ENCODE measurements at places on chromosomes 13 and 19.

DNA sequence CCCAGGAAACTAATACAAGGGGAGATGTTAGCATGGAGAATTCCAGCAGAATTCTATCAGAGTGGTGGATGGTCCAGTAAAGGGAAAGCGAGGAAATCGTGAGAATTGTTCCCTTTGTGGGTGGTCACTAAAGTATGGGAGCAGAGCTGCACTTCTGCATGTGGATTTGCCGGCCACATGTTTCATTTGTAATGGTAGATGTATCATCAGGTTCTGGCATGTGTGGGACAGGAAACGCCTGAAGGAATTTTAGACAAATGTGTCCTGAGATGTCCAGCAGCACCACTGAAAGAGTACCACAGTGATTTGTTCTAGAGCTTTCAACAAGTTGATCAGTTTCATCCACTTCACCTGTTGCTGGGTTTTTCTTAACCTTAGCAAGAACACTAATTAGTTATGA lies 308.4 kb downstream of the SHISA2 start:
- DNase-seq, result no peak

DNA sequence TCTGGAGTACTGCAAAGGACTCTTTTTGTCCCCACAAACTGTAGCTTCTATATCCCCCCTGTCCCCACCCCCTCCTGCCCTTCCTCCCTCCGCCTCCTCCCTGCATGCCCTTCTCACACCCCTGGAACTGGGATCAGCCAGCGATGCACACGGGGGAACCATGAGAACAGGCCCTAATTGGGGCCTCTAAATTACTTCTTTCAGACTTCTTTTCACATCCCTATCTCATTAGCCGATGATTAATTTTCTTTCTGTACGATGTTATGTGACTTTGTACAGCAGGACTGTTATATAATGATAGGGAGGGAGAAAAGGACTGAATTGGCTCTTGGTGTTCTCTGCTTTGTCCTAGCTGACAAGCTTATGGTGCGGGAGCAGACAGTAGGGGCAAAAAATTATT lies 347.5 kb downstream of the DNAJC15 start:
- DNase-seq, result no peak

DNA sequence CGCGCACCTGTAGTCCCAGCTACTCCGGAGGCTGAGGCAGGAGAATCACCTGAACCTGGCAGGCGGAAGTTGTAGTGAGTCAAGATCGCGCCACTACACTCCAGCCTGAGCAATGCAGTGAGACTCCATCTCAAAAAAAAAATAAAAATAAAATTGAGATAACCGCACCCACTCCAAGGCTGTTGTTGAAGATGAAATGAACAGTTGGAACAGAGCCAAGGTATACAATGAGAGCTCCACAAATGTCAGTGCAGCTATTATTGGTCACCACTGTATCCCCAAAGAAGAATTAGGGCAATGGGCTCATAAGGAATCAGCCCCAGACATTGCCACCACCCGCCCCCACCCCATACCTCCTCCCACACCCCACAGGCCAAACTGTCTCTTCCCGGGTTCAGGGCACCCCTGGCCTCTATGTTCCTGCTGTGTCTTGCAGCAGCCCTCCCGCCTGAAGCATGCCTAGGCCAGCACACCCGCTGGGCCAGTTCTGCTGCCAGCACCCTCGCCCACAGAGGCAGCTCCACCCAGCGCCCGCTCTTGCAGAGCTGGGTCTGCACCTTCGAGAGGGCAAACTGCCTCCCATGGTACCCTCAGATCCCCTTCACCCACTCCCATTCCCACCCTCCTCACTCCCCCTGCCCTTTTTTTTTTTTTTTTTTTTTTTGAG lies 3.5 kb upstream of the S1PR5 start:
- no peak for DNase-seq

GRCh38 chr13:72004246-72004645 lies 137.2 kb upstream of the DACH1 start:
- no peak for DNase-seq

GRCh38 chr19:8143041-8143440 lies 6.4 kb downstream of the FBN3 start:
- DNase-seq, result no peak

GRCh38 chr19:45643024-45643926 lies 4.1 kb upstream of the EML2 start:
- peak; percentile 63 for DNase-seq

GRCh38 chr19:17197666-17198065 lies 17.5 kb upstream of the USE1 start:
- no peak for DNase-seq

DNA sequence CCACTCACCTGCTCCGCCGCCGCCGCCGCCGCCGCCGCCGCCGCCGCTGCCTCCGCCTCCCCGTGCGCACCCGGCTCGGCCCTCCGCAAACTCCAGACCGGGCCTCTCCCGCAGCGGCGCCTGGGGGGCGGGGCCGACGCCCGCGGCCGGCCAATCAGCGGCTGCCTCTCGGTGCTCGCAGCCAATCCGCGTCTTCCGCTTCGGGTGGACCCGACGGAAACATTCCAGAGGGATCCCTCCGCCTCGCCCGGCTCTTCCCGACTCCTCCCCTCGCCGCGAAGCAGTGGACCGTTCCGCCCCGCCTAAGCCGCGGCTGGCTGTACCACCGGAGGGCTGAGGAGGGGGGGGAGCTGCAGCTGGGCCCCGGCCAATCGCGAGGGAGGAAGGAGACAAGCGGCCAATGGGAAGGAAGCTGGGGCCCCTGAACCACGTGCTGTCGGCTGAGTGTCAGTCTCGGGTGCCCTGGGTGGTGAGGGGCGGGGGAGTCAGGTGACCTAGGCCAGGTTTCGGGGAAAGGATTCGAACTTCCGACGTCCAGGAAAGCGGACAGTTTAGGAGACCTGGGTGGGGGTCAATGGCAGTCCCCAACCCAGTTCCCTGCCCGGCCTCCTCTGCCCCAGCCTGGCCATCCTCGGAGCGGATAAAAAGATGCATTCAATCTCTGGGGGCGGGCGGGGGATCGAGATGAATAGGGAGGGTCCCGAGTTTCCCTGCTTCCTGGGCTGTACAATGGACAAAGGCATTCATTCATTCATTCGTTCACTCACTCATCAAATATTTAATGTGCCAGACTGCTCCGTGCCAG lies at the start of gene GIPC1:
Gene GIPC1, minus strand, starts transcription at position 99 of the 805 bp plus-strand sequence. CDS start 13,151 bp downstream, outside the sequence.
- DNase-seq, result peak; percentile 99

- DNase-seq, result no peak
Observed at GRCh38 chr13:50152655-50153309, 137.5 kb downstream of the KCNRG start.

DNA sequence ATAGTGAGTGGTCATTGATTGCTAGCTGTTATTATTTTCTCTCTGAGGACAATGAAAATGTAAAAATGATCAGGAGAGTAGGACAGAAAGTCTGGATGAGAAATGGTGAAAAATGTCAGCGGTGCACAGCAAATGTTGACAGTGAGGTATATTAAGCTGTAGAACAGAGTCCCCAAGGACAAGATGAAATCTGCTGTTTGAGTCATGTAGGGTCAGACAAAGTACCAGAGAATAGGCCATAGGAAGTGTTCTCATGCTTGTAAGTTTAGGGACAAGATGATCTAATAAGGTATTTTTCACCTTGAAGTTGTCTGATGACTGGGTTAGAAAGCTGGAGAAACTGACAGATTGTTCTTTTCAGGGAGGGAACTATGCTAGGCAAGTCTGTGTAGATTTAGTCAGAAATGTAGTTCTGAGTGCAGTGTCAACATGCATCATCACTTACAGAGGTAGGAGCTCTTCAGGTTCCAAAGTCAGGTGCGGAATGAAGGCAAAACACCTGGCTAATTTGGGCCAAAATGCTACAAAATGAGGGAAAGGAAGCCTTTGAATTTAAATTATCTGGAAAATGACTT lies 369.3 kb downstream of the DLEU7 start:
- no peak for DNase-seq

DNA sequence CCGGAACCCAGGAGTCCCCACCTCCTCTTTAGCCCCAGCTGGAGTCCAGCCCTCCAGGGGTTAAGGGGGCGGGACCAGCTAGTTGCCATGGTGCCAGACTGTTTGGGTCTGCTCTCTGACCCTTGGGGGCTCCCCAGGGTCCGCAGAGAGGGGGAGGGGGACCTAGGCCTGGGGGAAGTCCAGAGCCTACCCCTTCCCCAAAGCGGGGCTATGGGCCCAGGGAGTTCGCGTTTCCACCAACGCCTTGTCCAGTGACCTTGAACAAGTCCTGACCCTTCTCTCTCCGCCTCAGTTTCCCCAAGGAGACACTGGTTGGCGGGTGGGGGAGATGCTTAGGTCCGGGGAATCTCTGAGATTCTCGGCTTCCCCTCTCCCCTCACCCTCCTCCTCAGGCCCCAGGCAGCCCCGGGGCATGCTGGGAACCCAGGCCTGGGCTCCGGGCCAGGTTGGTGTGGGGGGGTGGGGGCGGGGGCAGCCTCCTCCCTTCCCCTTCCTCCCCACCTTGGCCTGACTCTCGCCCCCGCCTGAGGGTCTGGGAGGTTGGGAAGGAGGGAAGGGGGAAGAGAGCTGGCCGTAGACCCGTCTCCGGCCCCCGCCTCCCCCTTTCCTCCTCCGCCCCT lies 2.6 kb upstream of the SPACA6 start:
- DNase-seq, result peak; percentile 18

DNA sequence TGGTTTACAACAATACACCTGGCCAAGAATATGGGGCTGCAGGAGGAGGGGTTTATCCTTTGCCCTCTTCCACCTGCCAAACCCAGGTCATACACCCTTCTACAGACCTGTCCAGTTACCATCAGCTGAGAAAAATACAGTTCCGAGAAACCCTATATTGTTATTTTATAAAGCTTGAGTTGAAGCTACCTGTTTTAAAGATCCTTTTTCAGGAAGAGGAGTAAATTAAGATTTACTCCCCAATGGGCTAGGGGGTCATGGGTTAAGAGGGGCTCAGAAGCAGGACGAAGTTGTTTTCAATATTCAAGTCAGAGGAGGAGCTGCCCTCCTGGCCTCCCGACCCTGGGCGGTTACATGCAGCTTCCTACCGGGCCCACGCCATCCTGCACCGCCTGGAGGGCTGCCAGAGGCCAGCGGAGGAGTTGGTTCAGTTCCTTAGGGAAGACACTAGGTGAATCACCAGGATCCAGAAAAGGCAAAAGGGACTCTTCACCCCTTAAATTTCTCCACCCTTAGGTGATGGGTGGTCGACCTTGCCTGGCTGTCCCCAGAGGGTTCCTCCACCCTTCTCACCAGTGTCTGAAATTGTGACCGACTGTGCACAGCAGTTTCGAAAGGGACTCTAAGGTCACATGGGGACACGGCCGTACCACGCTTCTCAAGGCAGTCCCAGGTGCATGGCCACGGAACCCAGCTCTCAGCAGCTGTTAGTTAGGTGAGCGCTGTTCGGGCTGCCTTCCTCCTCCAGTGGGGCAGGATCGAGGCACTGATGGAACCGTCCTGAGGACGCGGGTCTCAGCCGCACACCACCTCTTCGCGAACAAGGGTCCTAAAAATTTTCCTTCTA lies 1.2 kb downstream of the GJB2 start:
- no peak for DNase-seq

- no peak for DNase-seq
Observed at GRCh38 chr19:55119053-55119452, 1.6 kb upstream of the PPP1R12C start.

GRCh38 chr13:54373211-54373610 lies 1344.6 kb downstream of the OLFM4 start:
- no peak for DNase-seq

- no peak for DNase-seq
Observed at GRCh38 chr13:76873445-76873844, 12.8 kb downstream of the KCTD12 start.

DNA sequence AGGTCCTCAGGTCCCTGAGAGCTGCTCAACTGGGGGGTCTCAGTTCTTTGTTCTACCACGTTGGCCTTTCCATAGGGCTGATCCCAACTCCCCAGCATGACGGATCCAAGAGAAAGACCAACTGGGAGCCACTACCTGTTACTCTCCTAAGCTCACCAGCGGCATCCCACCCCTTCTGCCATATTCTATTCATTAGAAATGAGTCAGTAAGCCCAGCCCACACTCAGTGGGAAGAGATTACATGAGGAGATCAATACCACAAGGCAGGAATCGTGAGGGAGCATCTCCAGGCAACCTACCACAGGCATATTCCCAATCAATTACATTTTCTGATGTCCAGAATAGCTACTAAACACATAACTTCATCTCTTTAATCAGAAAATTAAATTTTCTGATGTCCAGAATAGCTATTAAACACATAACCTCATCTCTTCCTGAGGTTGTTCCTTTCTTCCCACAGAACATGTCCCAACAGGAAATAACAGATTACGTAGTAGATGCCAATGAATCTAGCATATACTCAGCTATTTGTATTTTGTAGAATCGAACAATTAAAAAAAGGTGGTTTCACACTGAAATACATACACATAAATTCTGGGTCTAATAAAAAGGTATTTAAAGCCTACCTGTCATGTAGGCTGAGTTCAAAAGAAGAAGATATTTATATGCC lies 708.1 kb upstream of the ARGLU1 start:
- DNase-seq, result no peak

- DNase-seq, result no peak
Observed at GRCh38 chr13:111515307-111515617, 194.8 kb downstream of the TEX29 start.

- no peak for DNase-seq
Observed at GRCh38 chr13:106794117-106794516, 226.2 kb upstream of the ARGLU1 start.

GRCh38 chr13:79128158-79128557 lies 277.9 kb downstream of the RBM26 start:
- DNase-seq, result no peak

DNA sequence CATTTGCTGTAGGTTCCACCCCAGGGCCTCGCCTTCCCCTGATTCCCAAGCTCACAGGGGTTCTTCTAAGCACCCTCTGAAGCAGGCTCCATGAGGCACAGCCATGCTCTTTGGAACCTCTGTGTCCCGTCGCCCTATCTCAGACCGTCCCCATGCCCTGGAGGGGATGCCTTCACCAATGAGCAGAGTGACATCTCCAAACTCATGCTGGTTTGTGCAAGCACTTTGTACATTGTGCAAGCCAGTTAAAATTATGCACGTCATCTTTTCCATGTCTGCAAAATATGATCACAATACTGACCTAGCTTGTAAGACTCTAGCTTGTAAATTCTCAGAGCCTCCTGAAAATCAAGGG lies 46.5 kb upstream of the RAP2A start:
- DNase-seq, result no peak

DNA sequence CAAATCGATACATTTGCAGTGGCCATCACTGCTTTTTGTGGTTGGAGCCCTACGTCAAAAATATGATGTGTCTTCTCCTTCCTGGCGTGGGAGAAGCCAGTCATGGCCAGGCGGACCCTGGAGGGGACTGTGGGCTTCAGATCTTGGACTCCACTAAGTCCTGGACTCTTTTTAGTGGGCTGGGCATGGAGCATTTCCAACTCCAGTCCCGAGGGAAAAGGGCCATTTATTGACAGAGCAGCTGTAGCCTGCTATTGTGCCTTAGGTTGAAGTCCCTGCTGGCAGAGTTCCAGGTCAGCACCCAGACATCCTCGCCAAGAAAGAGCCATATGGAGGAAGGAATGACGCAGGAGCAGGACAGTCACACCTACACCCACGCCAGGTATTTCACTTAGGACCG lies 179.2 kb upstream of the ZNF507 start:
- DNase-seq, result no peak

GRCh38 chr13:98927951-98928927 lies 49.6 kb downstream of the DOCK9 start:
- no peak for DNase-seq

- no peak for DNase-seq
Observed at GRCh38 chr13:20399961-20400360, 125.7 kb downstream of the CRYL1 start.

GRCh38 chr19:15476325-15476724 lies 3.0 kb downstream of the PGLYRP2 start:
- no peak for DNase-seq

Measured in hippocampal formation (tissue), 2 donors.